Sigmoid colon (tissue), 7 donors: ENCODE measurements at places on chromosomes 4 and X. TPM values are rescaled to one million over a fixed set of nuclear protein-coding genes. Genes with fewer than 3 reads are reported as not detected.

The TASL gene
- polyA plus RNA-seq, result 1.2 TPM

The CCNI gene
- 118 TPM for polyA plus RNA-seq

The SPINK2 gene
- polyA plus RNA-seq, result 0.99 TPM

The HTT gene
- 7.8 TPM for polyA plus RNA-seq

The FRMD7 gene
- polyA plus RNA-seq, result not detected

The SOX3 gene
- not detected for polyA plus RNA-seq

The H2BW1 gene
- polyA plus RNA-seq, result not detected

The ADGRL3 gene
- polyA plus RNA-seq, result under 0.01 TPM

GRCh38 chrX:30275498-30275897 lies 28.6 kb downstream of the MAGEB1 start:
- no peak overlapping the region for H3K27ac ChIP-seq
- H3K27me3 ChIP-seq, result no peaks in the 10 kb centered on the region
- no peak for DNase-seq
- H3K4me3 ChIP-seq, result no peak overlapping the region
- H3K4me1 ChIP-seq, result no peaks in the 10 kb centered on the region

- DNase-seq, result no peak
- no peak overlapping the region for H3K27ac ChIP-seq
- no peaks in the 10 kb centered on the region for H3K27me3 ChIP-seq
Observed at GRCh38 chr4:166498546-166498945, 625.5 kb downstream of the TLL1 start.

GRCh38 chrX:123685232-123685631 lies 47.6 kb downstream of the THOC2 start:
- no peaks in the 10 kb centered on the region for H3K36me3 ChIP-seq
- H3K4me3 ChIP-seq, result no peak overlapping the region
- no peak overlapping the region for H3K27ac ChIP-seq
- no peaks in the 10 kb centered on the region for H3K4me1 ChIP-seq

GRCh38 chr4:182877326-182877883 lies 39.8 kb downstream of the DCTD start:
- no peaks in the 10 kb centered on the region for H3K36me3 ChIP-seq
- H3K4me3 ChIP-seq, result no peak overlapping the region
- no peak overlapping the region for H3K27ac ChIP-seq
- DNase-seq, result peak; percentile 29
- no peaks in the 10 kb centered on the region for H3K27me3 ChIP-seq

DNA sequence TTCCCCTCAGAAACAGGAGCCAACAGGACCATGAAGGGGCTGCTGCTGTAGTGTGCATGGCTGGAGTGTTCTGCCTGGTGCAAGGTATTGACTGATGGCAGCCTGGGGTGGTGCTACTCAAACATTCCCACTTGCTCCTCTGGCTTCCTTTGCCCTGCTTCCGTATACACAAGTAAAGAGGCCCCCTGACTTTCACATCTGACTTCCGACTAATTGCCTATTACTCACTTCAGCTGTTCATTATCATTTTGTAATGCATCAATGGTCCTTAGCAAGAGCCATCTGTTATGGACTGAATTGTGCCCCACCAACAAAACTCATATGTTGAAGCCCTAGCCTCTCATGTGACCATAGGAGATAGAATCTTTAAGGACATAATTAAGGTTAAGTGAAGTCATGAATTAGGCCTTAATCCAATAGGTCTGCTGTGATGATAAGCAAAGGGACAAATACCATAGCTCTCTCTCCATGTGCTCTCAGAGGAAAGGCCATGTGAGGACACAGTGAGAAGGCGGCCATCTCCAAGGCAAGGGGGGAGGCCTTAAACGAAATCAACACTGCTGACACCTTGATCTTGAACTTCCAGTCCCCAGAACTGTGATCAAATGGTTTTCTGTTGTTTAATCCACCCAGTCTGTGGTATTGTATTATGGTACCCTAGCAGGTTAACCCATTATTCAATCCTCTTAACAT lies 122.5 kb upstream of the CLNK start:
- H3K27me3 ChIP-seq, result no peaks in the 10 kb centered on the region
- H3K36me3 ChIP-seq, result no peaks in the 10 kb centered on the region
- no peak overlapping the region for H3K4me3 ChIP-seq
- no peak overlapping the region for H3K27ac ChIP-seq

GRCh38 chr4:79993476-79993875 lies 79.6 kb downstream of the ANTXR2 start:
- no peak overlapping the region for H3K4me3 ChIP-seq
- no peaks in the 10 kb centered on the region for H3K27me3 ChIP-seq
- peaks cover 21% of the 10 kb centered on the region for H3K4me1 ChIP-seq
- no peak overlapping the region for H3K27ac ChIP-seq
- no peaks in the 10 kb centered on the region for H3K36me3 ChIP-seq
- no peak for DNase-seq

DNA sequence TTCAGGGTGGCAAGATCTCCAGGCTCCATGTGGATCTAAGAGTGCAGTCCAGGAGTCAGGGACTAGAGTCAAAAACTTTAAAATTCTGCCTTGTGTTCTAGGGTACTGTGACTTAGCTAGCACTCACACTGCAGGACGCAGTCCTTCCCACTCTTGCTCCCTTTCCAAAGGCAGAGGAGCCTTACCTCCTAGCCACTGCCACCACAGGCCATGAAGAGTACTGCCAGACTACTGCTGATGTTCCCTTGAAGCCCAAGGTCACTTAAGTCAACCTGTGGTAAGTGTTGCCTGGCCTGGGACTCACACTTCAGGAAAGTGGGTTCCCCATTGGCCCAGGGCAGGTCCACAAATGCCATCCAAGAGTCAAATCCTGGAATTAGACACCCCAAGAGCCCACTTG lies 632.2 kb downstream of the PCDH19 start:
- H3K27me3 ChIP-seq, result no peaks in the 10 kb centered on the region
- H3K4me1 ChIP-seq, result no peaks in the 10 kb centered on the region
- H3K27ac ChIP-seq, result no peak overlapping the region
- no peaks in the 10 kb centered on the region for H3K36me3 ChIP-seq
- no peak overlapping the region for H3K4me3 ChIP-seq

DNA sequence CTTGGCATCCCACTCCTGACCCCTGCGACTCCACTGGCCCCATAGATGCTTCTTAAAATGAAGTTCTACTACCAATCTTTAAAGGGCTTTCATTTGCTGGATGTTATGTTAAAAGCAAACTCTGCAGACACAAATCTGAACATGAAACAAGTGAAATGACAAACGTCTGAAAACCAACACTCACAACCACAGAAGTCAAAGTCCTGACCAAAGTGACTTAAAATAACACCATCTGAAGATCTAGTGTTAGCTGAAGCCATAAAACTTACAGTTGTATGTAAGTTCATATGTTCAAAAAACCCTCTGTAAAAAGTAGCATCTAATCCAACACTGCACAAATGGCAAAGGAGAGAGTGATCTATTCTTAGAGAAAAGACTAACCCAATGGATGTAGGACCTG lies 178.7 kb downstream of the SH3KBP1 start:
- no peaks in the 10 kb centered on the region for H3K36me3 ChIP-seq
- no peaks in the 10 kb centered on the region for H3K4me1 ChIP-seq
- no peak overlapping the region for H3K27ac ChIP-seq

- H3K27ac ChIP-seq, result peak overlapping the region; percentile 95
- H3K4me3 ChIP-seq, result peak overlapping the region; percentile 77
- H3K4me1 ChIP-seq, result peaks cover 26% of the 10 kb centered on the region
- H3K27me3 ChIP-seq, result no peaks in the 10 kb centered on the region
- H3K36me3 ChIP-seq, result no peaks in the 10 kb centered on the region
Observed at GRCh38 chr4:127965803-127966175, 583 bp downstream of the ABHD18 start.

- H3K27me3 ChIP-seq, result no peaks in the 10 kb centered on the region
- DNase-seq, result no peak
- no peak overlapping the region for H3K27ac ChIP-seq
Observed at GRCh38 chrX:108257556-108257955, 166.0 kb downstream of the ATG4A start.

GRCh38 chrX:95156566-95156965 lies 1482.6 kb downstream of the FAM133A start:
- no peaks in the 10 kb centered on the region for H3K4me1 ChIP-seq
- no peaks in the 10 kb centered on the region for H3K27me3 ChIP-seq
- H3K27ac ChIP-seq, result no peak overlapping the region
- H3K36me3 ChIP-seq, result no peaks in the 10 kb centered on the region
- no peak for DNase-seq

GRCh38 chr4:105966051-105966450 lies 70.8 kb downstream of the NPNT start:
- no peaks in the 10 kb centered on the region for H3K27me3 ChIP-seq
- no peak overlapping the region for H3K4me3 ChIP-seq
- DNase-seq, result no peak
- no peak overlapping the region for H3K27ac ChIP-seq
- H3K4me1 ChIP-seq, result no peaks in the 10 kb centered on the region

GRCh38 chr4:8201321-8201781 lies 2.3 kb downstream of the SH3TC1 start:
- no peaks in the 10 kb centered on the region for H3K36me3 ChIP-seq
- H3K4me3 ChIP-seq, result peak overlapping the region; percentile 47
- H3K27ac ChIP-seq, result peak overlapping the region; percentile 73
- no peaks in the 10 kb centered on the region for H3K27me3 ChIP-seq

- no peaks in the 10 kb centered on the region for H3K27me3 ChIP-seq
- no peak overlapping the region for H3K4me3 ChIP-seq
- no peaks in the 10 kb centered on the region for H3K4me1 ChIP-seq
- H3K27ac ChIP-seq, result no peak overlapping the region
Observed at GRCh38 chr4:7421356-7422150, 13.2 kb downstream of the PSAPL1 start.

DNA sequence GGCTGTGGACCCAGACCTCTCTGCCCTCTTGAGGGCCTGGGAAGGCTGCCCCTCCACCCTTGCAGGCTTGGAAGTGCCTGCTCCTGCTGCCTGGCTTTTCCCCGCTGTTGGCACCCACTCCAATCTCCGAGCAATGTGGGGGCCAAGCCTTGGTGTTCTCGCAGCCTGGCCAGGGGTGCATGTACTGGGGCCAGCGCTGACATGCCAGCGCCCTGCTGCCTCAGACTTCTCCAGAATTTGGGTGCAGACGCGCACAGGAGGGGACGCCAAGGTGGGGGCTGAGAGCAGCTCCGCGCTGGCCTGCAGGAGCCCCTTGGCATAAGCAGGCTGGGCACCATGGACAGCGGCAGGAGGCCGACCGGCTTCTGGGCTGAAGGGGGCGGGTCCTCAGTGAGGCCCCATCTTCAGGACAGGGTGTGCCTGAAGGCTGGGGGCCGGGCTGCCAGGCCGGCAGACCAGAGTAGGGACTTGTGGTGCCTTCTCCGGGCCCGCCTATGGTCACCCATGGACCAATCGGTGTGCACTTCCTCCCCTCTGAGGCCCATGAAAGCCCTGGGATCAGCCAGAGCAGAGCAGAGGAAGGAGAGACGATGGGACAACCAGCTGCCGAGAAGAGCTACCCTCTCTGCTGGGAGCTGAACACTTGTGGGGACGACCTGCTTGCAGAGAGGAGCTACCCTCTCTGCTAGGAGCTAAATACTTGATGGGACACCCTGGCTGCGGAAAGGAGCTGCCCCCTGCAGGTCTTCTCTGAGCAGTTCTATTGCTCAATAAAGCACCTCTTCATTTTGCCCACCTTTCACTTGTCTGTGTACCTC lies 118.3 kb downstream of the DNAAF6 start:
- H3K4me1 ChIP-seq, result no peaks in the 10 kb centered on the region
- no peak overlapping the region for H3K4me3 ChIP-seq
- no peaks in the 10 kb centered on the region for H3K36me3 ChIP-seq

- H3K4me3 ChIP-seq, result no peak overlapping the region
- peaks cover 44% of the 10 kb centered on the region for H3K36me3 ChIP-seq
- no peaks in the 10 kb centered on the region for H3K27me3 ChIP-seq
- H3K27ac ChIP-seq, result peak overlapping the region; percentile 76
- peaks cover 27% of the 10 kb centered on the region for H3K4me1 ChIP-seq
Observed at GRCh38 chr4:8401665-8402064, 38.9 kb downstream of the ACOX3 start.

DNA sequence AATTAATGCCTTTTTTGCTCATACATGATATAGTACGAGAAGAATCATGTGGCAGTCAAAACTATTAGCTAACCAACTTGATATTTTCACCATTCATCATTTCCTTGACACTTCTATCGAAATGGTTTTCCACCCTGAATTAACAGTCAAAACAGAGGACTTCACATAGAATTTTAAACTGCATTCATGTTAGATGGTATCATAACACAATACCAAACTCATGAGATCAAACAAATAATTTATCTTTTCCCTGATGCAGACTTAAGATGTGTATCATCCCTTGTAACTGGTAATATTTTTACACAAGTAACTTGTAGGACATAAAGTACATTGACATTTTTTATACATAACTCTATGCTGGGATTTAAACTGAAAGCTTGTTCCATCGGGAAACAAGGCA lies 18.2 kb upstream of the ANTXR2 start:
- H3K27me3 ChIP-seq, result no peaks in the 10 kb centered on the region
- no peak overlapping the region for H3K27ac ChIP-seq
- no peaks in the 10 kb centered on the region for H3K4me1 ChIP-seq
- no peak overlapping the region for H3K4me3 ChIP-seq

GRCh38 chr4:125725957-125726525 lies 411.3 kb downstream of the FAT4 start:
- DNase-seq, result no peak
- H3K4me3 ChIP-seq, result no peak overlapping the region
- H3K4me1 ChIP-seq, result no peaks in the 10 kb centered on the region

DNA sequence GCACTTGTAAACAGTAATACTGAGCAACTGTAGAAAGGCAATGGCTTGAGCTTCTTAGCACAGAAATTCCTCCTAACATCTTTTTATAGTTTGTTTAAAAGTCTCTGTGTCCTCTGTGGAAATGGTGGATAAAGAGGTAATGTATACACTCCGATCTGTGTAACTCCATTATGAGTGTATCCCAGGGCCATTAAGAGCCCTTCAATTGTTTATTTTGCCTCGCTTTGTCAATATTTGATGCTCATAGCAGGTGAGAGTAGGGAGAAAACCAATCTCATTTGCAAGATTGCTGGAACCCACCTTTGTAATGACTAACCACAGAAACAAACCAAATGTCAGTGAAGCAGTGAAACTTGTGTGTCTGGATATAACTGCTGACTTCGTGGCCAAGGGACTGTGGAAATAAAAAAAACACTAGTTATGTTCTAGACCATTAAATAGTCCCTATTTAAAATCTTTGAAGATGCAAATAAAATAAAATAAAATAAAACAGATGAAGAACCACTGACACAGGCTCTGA lies 598.2 kb upstream of the BOD1L1 start:
- no peak overlapping the region for H3K4me3 ChIP-seq
- H3K27ac ChIP-seq, result no peak overlapping the region
- no peaks in the 10 kb centered on the region for H3K4me1 ChIP-seq
- no peak for DNase-seq
- no peaks in the 10 kb centered on the region for H3K27me3 ChIP-seq
